ENCODE measurements at places on chromosomes 4 and X. TPM values are rescaled to one million over a fixed set of nuclear protein-coding genes. Genes with fewer than 3 reads are reported as not detected.

DNA sequence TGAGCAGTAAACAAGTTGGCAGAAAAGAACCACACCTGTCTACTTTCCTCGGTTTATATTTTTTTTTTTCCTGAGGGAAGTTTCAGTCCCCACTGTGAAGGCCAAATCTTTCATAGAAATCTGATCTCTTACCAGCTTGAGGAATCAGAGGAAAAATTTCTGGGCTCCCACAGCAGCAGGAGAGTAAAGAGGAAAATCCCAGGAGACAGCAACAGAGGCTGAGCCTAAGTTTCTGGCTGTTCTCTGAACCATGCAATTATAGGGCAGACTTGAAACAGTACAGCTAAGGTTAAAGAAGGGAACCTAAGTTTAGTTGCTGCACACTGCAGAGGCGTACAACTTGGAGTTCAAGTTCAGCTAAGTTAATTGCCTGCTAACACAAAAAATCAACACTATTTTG, 1090.9 kb upstream of the INTU start:
- H3K4me3 ChIP-seq, result no peak overlapping the region
- peaks cover 16% of the 10 kb centered on the region for H3K4me1 ChIP-seq
- no peaks in the 10 kb centered on the region for H3K36me3 ChIP-seq
- H3K27me3 ChIP-seq, result no peaks in the 10 kb centered on the region
- DNase-seq, result no peak
- H3K27ac ChIP-seq, result peak overlapping the region; percentile 55

Gene ARL9
- total RNA-seq, result 0.83 TPM

- no peaks in the 10 kb centered on the region for H3K27me3 ChIP-seq
- H3K27ac ChIP-seq, result no peak overlapping the region
- DNase-seq, result no peak
- no peaks in the 10 kb centered on the region for H3K4me1 ChIP-seq
- no peak overlapping the region for H3K4me3 ChIP-seq
These were observed 99.1 kb downstream of the CHRNA9 start for GRCh38 chr4:40434126-40434687.

Gene P2RY10
- not detected for total RNA-seq

DNA sequence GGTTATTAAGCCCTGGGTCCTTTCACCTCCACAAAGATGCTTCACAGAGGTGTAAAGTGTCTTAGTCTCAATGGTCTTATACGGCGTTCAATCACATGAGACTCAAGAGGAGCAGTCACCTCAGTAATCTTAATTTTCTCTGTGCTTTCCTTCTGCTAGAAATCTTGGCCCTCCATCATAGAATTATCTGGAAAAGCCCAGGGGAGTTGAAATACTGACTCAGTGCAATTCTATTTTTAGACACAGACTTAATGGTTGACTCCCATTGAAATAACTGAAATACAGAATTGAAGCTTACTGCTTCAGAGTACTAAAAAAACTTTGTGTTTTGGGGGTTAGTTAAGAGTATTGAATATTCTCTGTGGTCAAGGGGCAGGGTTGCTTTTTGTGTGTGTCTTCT, 94.5 kb upstream of the IL15 start:
- no peak overlapping the region for H3K27ac ChIP-seq
- H3K36me3 ChIP-seq, result peaks cover 9% of the 10 kb centered on the region
- no peaks in the 10 kb centered on the region for H3K27me3 ChIP-seq
- no peaks in the 10 kb centered on the region for H3K4me1 ChIP-seq

- no peaks in the 10 kb centered on the region for H3K36me3 ChIP-seq
- peaks cover 3% of the 10 kb centered on the region for H3K4me1 ChIP-seq
- no peaks in the 10 kb centered on the region for H3K27me3 ChIP-seq
These were observed 668.2 kb upstream of the NDST4 start for GRCh38 chr4:115781528-115782146.

- no peaks in the 10 kb centered on the region for H3K36me3 ChIP-seq
- H3K27ac ChIP-seq, result no peak overlapping the region
- DNase-seq, result no peak
- H3K4me3 ChIP-seq, result no peak overlapping the region
- H3K4me1 ChIP-seq, result no peaks in the 10 kb centered on the region
- no peaks in the 10 kb centered on the region for H3K27me3 ChIP-seq
These were observed 197.1 kb upstream of the MAMLD1 start for GRCh38 chrX:150165776-150166610.

- peaks cover 16% of the 10 kb centered on the region for H3K36me3 ChIP-seq
- peaks cover 40% of the 10 kb centered on the region for H3K4me1 ChIP-seq
- no peaks in the 10 kb centered on the region for H3K27me3 ChIP-seq
- no peak overlapping the region for H3K4me3 ChIP-seq
- DNase-seq, result no peak
- peak overlapping the region; percentile 60 for H3K27ac ChIP-seq
These were observed 5.8 kb downstream of the PAPSS1 start for GRCh38 chr4:107714256-107714655.

GRCh38 chr4:25310066-25310802, 2.3 kb upstream of the ZCCHC4 start:
- H3K4me1 ChIP-seq, result peaks cover 19% of the 10 kb centered on the region
- DNase-seq, result no peak
- H3K27me3 ChIP-seq, result no peaks in the 10 kb centered on the region
- no peaks in the 10 kb centered on the region for H3K36me3 ChIP-seq

DNA sequence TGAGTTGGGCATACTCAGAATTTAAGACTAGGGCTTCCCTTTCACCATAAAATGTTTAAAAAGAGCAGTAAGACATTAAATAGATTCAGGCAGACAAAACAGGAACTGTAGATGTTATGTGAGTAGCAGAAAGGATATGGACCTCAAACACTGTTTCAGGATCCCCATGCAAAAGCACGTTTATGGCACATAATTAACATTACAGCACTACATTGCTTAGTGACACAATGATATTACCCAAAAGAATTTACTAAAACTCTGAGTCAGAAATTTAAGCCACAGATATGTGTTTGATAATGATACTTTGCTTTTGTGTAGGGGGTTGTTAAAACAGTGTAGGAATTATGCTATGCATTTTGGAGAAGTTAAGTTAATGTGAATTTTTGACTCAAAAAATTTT, 266.3 kb downstream of the PDGFC start:
- H3K27ac ChIP-seq, result no peak overlapping the region
- H3K36me3 ChIP-seq, result no peaks in the 10 kb centered on the region
- no peak for DNase-seq
- no peaks in the 10 kb centered on the region for H3K27me3 ChIP-seq

GRCh38 chr4:31291238-31291637, 571.1 kb downstream of the PCDH7 start:
- H3K4me1 ChIP-seq, result no peaks in the 10 kb centered on the region
- no peak overlapping the region for H3K27ac ChIP-seq
- DNase-seq, result no peak
- no peak overlapping the region for H3K4me3 ChIP-seq
- H3K36me3 ChIP-seq, result peaks cover 2% of the 10 kb centered on the region
